ENCODE measurements at places on chromosomes 16 and 17.

DNA sequence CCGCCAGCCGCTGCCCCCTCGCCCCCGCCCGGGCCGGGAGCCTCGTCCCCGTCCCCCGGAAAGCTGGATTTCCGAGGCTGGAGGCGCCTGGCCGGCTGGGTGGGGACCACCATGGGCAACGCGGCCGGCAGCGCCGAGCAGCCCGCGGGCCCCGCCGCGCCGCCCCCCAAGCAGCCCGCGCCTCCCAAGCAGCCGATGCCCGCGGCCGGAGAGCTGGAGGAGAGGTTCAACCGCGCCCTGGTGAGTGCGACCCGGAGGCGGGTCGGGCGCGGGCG lies 266 bp downstream of the FMNL1 start:
- DNase-seq, result no peak

DNA sequence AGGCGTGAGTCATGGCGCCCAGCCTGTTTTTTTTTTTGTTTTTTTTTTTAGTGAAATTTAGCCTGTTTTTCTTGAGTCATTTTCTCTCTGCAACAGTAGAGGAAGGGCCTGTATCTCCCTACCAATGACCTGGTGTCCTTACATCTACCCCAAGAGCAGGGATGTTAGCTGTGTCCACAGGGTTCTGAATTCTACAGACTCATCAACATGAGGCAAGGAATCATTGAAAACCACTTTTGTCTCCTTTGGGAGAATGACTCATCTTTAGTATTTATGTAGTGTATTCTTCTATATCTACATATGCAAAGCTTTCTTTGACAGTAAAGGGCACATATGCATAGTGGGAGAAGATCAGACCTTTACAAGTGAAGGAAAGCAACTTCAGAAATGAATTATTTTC lies 105.3 kb downstream of the SPECC1 start:
- no peak for DNase-seq

- no peak for DNase-seq
Observed at GRCh38 chr17:8692916-8693315, 51.7 kb downstream of the CCDC42 start.

GRCh38 chr17:45145035-45145389 lies 3.3 kb upstream of the HEXIM1 start:
- DNase-seq, result no peak

DNA sequence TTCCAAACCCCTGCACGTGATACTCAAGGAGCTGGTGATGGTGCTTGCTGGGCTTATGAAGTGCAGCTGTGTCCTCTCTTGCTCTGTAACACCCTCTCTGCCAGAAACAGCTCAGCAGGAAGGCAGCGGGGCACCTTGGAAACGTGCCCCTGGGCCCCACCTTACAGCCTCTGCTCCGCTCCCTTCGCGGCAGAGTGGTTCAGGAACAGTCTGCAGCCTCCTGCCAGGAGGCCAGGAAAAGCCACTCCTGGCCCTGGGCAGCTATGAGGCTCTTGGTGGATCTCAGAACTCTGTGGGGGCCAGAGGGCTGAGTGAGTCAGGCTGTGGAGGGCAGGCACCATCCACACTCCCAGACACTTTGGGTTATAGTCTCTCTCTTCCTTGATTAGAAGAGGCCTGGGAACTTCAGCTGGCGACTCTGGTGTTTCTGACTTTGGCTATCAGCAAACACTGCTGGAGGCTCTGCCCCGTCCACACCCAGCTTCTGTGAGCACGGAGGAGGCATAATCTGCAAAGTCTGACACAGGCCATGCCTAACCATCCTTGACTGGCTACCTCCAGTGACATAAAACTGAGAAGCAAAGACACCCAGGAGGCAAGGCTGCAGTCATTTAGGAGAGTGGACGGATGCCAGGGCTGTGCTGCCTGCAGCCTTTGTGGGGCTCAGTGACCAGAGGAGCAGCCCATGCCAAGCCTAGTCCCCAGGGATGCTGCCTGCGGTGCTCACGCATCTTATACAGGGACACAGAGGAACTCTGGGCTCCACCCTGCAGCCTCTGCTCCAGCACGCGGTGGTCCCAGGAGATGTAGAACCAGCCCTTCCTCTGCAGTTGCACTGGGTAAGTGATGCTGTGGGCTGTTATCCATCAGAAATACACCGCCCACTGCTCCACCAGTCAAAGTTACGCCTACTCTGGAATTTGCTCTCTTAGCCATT lies 65.3 kb downstream of the METRNL start:
- no peak for DNase-seq

Data from effector CD4-positive, alpha-beta T cell (primary cell).